ENCODE measurements at places on chromosomes 2 and 18.

DNA sequence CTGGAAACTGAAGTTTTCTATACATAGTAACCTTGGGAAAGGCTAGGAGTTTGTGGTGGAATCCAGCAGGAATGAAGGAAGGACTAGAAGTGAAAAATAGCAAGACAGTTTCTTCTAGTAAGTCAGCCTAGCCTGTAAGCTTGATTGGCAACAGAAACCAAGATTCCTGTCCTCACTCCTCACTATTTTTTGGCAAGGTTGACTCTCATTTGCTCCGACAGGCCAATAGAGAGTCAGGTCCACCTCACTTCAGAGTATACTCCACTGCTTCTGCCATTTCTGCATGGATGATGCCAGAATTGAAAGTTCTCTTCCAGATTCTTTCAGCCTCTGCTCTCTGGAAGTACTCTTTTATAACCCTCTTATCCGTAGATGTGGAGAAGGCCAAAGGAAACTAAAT is 352.4 kb downstream of the ZNF516 start:
- no peak for DNase-seq

DNA sequence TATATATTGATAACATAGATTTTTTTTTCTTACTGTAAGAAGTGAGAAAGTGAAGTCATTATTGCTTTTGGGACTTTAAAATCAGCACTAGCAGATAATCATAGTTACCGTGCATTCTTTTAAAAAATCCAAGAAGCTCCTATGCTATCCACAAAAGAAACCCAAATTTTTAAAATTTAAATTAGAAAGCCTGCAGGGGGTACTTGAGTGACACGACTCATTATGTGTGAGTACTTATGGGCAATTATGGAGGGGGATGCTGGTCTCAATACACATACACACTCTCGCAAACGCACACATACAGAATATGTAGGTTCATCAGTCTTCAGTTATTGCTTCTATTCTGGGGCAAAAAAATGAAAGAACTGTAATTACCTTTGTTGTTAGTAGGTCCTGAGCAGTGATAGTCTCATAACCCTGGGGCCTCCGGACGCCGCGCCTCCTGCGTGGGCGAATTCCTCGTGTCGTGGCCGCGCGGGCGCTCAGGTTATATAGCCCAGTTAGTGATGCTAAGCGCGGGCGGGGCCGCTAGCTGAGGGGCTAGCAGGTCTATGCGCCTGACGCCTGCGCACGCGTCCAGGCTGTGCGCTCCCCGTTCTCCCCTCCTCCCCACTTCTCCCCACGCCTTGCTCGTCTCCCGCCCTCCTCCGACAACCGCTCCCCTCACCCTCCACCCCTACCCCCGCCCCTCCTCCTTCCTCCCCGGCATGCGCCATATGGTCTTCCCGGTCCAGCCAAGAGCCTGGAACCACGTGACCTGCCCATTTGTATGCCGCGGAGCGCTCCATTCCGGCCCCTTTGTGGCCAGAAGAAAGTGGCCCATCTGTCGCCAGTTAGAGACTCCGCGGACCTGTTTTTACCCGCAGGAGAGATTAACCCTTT is at the start of gene NEUROD1:
NEUROD1 (minus strand) TSS at position 463 of the 882 bp plus-strand sequence. CDS start 1,657 bp downstream, outside the sequence.
- DNase-seq: no peak

GRCh38 chr2:203772456-203773165 is 66.2 kb downstream of the CD28 start:
- no peak for DNase-seq

- no peak for DNase-seq
These were observed 33.9 kb upstream of the FOSL2 start for GRCh38 chr2:28358668-28359201.

- DNase-seq: no peak
These were observed 10.4 kb downstream of the SLC4A3 start for GRCh38 chr2:219637842-219638185.

- DNase-seq: no peak
These were observed 5.7 kb upstream of the GCFC2 start for GRCh38 chr2:75716406-75716805.

- peak; percentile 97 for DNase-seq
These were observed 3.6 kb upstream of the DGKD start for GRCh38 chr2:233350708-233351107.

DNA sequence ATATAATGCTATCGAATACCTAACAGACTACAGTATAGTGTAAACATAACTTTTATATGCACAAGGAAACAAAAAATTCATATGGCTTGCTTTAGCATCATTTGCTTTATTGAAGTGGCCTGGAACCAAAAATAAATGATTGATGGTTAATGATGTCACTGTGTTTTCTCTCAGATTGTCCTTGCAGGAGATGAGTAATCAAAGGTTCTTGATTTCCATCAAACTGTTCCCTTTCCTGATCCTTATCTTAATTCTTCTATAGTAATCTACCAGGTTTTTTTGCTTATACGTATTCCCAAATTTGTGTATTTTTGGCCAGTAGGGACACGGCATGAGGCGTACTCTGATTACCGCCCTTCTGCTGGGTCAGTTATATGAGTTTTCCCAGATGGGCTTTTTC is 104.9 kb upstream of the CXCR4 start:
- no peak for DNase-seq

GRCh38 chr2:74777161-74777900 is 56.6 kb upstream of the HK2 start:
- no peak for DNase-seq

DNA sequence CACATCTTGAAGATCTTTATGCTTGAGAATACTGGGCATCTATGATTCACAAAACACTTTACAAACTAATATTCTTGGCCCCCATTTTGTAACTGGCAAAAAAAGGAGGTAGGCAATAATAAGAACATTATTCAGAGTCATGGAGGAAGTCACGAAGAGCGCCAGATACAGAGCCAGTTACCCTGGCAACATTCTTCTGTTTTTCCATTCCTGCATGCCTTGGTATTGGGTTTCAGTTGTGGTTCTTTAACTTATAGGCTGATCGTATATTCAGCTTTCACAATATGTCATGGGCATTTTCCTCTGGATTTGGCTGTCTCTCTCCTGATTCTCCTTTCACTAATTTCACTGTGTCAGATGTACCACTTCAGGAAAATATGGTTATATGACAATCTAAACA is 234.7 kb downstream of the HRH4 start:
- no peak for DNase-seq

GRCh38 chr2:19205983-19206533 is 152.4 kb downstream of the OSR1 start:
- no peak for DNase-seq

DNA sequence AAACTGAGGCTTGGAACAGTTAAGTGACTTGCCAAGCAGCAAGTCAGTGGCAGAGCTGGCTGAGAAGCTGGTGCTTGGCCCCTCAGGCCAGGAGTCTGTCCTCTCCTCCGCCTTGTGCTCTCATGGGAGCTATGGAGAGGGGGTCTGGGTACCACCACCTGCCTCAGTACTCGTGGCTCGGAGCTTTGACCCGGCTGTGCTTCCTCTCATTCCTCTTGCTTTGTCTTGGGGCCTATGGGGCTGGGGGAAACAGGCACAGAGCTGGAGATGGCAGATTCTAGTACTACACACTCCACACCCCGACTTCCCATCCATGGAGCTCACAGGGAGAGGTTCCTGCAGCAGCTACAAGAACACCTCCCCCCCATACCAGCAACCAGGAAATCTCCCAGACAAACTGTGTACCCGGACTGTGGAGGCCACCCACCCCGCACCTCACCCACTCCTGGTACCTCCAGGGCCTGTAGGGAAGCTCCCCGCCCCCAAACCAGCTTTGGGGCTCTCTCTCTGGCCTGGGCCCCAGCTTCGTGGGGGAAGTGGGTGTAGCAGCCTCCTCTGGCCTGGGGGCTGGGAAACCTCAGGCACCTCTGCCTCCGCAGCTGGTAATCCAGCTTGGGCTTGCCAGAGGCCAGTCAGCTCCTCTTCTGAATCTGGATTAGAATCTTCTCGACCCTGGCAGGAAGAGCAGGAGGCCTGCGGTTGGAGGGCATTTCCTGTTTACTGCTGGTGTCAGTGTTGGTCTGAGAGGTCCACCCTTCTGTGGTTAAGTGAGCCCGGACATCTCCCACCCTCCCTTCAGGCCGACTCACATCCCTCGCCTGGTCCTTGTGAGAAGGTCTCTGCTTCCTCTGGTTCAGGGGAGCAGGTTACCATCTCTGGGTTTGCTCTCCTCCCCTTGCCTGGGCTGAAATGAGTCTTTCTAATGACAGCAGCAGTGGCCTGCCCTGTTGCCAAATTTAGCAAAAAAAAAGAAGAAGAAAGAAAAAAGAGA is 22.3 kb upstream of the RHOB start:
- DNase-seq: no peak

DNA sequence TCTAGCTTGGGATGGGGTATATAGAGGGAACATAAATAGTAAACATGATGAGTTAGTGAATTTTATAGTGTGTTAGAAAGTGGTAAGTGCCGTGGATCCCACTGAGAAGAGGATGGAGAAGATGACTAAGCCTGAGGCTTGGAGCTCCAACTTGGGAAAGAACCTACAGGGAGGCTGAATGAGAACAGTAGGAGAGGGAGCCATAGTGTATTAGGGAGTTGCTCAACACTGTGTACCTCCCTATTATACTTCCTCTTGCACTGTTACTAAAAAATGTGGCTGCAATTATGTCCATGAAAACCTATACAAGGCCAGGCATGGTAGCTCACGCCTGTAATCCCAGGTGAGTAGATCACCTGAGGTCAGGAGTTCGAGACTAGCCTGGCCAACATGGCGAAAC is 2.9 kb upstream of the SLC19A3 start:
- DNase-seq: no peak

GRCh38 chr18:23088310-23088709 is 47.0 kb upstream of the CABLES1 start:
- DNase-seq: no peak

GRCh38 chr18:59056706-59057492 is 82.8 kb upstream of the SEC11C start:
- DNase-seq: no peak

DNA sequence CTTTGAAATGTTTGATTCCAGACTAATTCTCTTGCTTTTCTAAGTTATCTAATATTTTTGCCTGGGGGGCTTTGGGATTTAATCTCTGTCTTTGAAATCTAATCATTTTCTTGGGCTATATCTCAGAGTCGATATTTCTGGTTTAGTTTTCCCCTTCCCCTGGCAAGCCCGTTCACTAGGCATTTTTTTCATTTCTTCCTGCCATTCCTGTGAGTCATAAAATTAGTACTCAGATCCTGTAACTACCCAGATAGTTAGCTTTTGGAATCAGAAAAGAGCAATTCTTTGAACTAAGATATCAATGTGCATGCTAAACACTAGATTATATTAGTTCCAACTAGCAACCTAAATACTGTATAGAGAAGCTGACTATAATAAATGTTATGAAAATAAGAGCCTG is 29.4 kb upstream of the RNF149 start:
- DNase-seq: no peak

GRCh38 chr2:223643309-223643708 is 41.1 kb upstream of the SCG2 start:
- DNase-seq: no peak

DNA sequence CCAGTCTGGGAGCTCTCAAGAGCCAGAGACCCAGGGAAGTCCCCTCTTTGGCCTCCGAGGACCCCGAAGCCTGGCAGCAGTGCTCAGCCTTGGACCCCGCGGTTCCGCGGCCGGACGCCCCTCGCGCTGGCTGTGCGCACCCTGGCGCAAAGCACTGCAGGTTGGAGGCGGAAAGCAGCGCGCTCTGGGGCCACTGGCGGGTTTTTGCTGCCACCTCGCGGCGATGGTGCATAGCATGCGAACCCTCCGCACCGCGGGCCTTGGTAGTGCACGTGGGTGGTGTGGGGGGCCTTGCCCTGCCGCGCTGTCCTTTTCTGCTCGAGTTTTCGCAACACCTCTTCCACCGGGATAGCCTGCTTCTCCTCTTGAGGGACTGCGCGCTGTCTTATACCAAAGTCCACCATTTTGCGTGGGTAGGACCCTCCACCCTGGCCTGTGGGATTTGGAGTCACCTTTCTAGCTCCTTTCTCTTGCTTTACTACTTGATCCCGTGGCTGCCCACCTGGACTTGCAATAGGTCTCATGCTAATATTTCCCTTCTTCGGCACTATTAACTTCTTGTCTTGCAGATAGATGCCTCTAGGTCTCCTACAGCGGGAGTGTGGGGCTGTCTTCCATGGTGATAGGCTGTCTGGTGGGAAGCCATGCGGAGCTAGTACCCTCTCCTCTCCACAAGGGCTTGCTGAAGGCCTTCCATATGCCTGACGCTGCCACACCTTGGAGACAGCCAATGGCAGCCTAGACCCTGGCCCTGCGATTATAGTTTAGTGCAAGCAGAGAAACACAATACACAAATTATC is 14.3 kb downstream of the SIX3 start:
- DNase-seq: peak; percentile 95

- no peak for DNase-seq
These were observed 201.0 kb downstream of the PMAIP1 start for GRCh38 chr18:60100778-60101177.
